ENCODE measurements at places on chromosomes 3 and 15.

DNA sequence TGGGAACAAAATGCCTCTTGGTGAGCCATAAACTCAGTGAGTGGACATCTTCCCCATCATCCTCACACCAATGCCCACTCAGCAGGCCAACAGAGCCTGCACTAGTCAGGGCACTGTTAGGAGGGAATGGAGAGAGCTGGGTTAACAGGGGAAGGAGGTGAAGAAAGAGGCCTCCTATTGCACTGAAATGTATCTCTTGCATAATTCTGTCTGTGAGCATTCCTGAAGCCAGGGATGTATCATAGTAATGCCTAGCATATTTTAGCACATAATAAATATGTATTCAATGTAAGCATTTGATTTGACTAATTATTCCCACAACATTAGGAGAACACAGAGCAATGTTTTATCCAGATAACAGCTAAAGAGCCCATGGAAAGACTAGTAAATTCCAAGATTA lies 81.2 kb downstream of the ANO10 start:
- DNase-seq, result no peak

DNA sequence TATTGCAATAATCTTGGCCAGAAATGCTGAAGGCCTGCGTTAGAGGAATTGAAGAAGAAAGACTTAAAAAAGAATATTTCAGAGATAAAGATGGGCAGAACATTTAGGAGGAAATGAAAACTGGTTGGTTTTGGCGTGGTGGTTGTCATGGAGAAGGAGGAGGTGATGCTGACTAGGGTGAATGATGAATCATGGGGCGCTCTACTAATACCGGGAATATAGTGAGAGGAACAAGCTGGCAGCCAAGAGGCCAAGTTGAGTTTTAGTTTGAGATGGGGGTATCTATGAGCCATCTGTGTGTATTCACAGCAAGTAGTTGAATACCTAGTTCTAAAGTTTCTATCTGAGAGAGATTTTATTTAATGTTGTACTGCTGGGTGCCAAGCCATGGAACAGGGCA lies 6.8 kb upstream of the GAP43 start:
- DNase-seq, result no peak

DNA sequence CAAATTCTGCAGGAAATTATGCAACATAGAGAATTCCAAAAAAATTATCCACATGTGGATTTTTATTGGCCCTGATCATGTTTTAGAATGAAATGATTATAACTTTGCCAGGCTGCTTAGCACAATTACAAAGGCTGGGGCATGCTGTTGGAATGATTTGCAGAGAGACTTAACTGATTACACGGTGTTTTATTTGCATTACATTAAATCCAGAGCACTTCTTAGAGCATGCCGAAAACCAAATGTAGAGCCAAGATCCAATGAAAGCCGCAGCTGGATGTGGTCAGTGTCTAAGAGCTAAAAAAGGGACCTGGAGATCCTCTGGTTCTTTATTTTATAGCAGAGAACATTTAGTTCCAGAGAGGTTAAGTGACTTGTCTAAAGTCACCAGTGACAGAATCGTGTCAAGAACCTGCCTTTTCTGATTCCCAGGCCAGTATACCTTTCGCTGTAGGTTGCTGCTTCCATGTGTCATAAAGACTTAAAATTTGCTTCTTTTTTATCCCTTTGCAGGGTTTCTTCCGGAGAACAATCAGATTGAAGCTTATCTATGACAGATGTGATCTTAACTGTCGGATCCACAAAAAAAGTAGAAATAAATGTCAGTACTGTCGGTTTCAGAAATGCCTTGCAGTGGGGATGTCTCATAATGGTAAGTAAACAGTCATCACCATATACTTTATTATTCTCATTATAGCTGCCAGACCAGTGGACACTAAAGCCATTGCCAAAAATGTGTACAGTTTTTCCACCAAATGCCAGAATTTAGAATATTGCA lies 92.0 kb upstream of the TSEN2 start:
- DNase-seq, result no peak

DNA sequence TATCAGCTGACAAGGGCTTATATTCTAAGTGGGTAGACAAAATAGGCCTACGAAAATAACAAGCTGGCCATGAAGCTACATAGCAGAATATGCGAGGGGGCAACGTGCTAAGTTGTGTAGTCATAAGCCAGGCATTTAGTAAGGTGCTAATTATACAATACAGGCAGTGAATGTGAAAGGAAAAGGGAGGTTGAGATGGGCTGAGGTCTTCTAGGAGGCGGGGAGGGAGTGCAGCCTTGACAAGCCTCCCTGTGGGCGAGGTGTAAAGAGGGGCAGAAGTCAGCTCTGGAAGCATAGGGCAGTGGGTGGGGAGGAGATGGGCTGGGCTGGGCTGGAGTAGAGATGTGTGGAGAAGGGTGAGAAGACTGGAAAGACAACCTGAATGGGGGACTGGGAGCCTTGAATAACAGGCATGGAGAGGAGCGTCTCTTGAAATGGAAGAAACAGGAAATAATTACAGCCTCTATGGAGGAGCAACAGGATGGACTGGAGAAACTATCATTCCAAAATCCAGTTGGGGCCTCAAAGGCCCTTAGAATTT lies 1.2 kb downstream of the TIGIT start:
- no peak for DNase-seq

- DNase-seq, result no peak
Observed at GRCh38 chr15:40925863-40926658, 3.1 kb upstream of the DLL4 start.

DNA sequence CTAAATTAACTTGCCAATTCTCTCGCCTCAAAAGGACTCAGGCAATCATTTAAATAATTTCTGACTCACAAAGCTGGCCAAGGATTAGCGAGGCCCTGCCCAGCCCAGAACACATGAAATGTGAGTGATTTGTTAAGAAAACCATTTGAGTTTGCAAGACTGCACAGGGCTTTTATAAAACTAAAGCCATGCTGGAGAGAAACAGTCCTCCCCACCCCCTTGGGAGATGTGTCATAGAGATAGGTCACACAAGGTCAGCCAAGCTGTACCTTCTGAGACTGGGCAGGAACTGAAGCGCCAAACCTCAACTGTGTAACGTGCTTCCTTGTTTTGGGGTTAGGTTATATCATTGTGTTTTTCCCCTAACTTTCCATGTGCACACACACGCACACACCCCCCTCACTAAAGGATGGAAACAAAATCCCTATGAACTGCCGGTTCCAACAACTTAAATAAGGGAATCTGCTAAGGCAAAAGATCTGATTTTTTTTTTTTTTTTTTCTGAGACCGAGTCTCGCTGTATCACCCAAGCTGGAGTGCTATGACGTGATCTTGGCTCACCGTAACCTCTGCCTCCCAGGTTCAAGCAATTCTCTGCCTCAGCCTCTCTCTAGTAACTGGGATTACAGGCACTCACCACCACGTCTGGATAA lies 8.1 kb downstream of the SPATA12 start:
- no peak for DNase-seq

DNA sequence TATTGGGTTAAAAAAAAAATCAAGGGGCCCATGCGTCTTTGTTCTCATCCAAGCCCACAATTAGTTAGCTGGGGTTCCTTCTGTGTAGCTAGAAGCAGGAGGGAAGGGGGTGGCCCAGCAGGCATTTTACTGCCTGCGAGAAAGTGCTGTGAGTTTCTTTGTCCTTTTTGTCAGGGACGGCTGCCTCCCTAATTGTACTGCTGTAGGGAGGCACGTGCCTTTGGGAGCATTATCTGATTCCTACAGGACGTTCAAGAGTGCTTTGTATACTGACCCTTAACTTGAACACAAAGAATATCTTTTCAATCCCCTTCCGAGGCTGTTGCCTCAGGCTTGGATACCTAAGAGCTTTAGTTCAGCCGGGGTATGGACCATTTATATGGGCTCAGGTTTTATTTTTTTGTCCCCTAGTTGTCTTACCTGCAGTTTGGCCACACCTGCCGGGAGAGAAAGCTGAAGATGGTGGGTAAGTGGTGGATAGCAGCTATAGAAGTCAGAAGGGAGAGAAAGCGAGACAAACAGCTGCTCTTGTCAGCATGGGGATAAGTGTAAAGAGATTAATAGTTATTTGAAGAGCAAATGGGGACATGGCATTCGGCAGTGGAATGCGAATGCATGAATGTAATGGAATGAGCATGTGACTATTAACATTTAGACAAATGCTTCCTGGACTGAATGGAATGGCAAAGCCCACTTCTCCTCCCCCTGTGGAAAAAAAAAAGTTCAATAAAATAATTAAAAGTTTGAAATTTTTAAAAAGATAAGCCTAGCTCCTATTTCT lies 175.2 kb downstream of the TP63 start:
- no peak for DNase-seq

DNA sequence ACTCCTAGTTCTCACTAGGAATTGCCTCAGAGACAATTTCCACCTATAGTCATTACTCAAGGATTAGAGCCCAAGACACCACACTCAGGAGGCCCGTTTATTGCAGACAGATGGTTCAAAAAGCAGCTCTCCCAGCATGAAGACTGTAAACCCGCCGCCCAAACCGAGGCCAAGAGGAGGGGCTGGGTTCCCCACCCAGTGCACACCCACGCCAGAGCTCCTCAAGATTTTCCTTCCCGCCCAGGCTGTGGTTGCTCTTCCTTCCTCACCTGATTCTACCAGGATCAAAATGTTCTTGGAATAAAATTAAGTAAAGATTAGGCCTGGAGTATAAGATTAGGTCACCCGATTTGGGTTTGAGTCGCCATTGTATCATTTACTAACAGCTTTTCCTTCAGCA lies 364.4 kb downstream of the MECOM start:
- no peak for DNase-seq

DNA sequence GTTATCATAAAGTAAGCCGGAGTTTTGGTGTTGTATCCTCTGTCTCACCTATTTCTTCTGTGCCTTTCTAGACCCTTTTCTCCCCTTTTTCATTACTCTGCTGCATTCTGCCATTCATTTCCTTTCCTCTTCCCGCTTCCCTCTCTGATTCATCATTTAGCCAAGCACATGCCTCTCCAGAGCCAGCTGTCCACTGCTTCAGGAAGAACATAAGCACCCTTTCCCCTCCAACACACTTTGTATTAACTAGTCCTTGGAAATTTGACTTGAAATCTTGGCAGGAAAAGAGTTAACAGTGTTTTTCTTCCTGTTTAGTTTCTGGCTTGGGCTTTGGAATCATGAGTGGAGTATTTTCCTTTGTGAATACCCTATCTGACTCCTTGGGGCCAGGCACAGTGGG lies 9.7 kb downstream of the APH1B start:
- no peak for DNase-seq

DNA sequence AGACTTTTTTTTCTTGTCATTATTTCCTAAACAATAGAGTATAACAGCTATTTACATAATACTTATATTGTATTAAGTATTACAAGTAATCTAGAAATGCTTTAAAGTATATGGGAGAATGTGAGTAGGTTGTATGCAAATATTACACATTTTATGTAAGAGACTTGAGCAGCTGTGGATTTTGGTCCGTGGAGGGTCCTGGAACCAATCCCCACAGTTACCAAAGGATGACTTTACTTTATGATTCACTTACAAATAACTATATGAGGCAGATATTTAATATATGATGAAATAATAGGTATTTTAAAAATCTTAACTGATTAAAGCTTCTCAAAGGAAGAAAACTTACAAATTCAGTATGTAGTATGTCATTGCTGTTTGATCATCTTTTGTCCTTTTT lies 56.3 kb downstream of the PPP2R3A start:
- DNase-seq, result no peak

DNA sequence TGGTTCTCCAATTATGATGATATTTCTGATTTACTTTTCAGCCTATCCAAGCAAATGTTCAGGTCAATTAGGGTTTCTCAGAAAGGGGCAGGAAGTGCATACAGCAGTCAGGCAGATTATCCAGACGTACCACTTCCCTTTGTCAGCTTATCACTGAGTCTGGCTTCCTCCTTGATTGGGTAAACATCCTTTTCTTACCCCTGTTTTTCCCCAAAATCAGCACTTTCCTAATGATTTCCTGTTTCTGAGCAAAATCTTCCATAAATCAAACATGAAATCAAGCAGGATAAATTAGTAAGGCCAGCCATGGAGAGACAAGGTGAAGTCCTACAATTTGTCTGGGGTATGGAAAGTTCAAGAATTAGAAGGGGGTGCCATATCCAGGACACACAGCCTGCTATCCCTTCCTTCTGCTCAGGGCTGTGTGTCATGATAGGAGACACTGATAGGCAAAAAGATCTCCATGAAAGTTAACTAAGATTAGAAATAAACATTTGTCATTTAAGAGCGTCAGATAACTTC lies 29.0 kb downstream of the ADIPOQ start:
- DNase-seq, result no peak

DNA sequence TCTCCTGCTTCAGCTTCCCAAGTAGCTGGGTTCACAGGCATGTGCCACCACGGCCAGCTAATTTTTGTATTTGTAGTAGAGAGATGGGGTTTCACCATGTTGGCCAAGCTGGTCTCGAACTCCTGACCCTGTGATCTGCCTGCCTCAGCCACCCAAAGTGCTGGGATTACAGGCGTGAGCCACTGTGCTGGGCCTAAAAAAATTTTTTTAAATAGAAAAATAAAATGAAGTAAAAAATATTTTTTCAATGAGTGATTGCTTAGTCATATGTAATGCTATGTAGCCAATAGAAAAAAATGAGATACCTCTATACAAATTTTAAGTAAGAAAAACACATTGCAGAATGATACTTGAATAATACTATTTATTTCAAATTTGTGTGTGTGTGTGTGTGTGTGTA lies 27.9 kb upstream of the SLC30A4 start:
- DNase-seq, result no peak

GRCh38 chr3:132694991-132695390 lies 27.2 kb downstream of the NPHP3 start:
- DNase-seq, result no peak

- DNase-seq, result no peak
Observed at GRCh38 chr3:64936556-64936955, 248.8 kb upstream of the ADAMTS9 start.

DNA sequence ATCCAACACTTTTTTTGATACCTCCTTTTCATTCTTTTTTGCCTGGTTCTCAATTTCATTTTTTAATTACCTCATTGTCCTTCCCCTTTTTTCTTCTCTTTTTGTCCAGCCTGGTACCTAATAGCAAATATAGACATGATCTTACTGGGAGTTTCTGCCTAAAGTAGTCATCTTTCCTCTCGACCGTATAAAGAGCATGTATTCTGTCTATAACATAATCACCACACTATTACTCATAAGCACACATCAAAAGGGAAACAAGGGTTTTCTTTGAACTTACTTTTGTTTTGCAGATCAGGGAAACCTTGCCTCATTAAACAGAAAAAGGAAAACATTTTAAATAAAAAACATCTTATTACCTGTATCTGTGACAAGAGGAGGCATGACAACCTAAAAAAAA lies 33.0 kb downstream of the FAM98B start:
- no peak for DNase-seq

GRCh38 chr15:32878869-32879805 lies 161.3 kb downstream of the GREM1 start:
- no peak for DNase-seq

DNA sequence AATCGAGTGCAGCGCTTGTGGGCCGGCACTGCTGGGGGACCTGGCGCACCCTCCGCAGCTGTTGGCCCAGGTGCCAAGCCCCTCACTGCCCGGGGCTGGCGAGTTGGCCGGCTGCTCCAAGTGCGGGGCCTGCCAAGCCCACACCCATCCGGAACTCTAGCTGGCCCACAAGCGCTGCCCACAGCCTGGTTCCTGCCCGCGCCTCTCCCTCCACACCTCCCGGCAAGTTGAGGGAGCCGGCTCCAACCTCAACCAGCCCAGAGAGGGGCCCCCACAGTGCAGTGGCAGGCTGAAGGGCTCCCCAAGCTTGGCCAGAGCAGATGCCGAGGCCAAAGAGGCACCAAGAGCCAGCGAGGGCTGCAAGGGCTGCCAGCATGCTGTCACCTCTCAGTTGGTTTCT lies 73.4 kb downstream of the PLXNA1 start:
- no peak for DNase-seq

GRCh38 chr3:54668236-54668635 lies 259.6 kb downstream of the LRTM1 start:
- DNase-seq, result no peak

GRCh38 chr15:41544650-41545015 lies 576 bp upstream of the RPAP1 start:
- no peak for DNase-seq
